Posterior vena cava (tissue), 2 donors: ENCODE measurements at places on chromosomes 5 and 9. TPM values are rescaled to one million over a fixed set of nuclear protein-coding genes. Genes with fewer than 3 reads are reported as not detected.

DNA sequence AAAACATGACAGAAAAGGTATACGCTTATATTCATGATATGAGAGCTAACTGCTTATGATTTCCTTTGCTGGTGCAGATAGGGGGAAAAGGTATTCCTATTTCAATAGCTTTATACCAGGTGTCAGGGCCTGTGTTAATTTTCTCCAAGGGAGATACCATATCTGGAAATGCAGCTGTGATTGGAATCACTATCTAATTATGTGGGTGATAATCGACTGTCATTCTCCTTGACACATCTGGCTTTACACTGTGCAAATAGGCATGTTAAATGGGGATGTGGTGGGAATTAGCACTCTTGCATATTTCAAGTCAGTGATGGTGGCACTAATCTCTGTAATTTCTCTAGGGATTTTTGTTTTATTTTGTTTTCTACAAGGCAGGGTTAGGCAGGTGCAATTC lies 611.1 kb downstream of the CDH9 start:
- DNase-seq: no peak

GRCh38 chr9:114366334-114367128 lies 21.3 kb downstream of the AKNA start:
- DNase-seq: peak; percentile 80

DNA sequence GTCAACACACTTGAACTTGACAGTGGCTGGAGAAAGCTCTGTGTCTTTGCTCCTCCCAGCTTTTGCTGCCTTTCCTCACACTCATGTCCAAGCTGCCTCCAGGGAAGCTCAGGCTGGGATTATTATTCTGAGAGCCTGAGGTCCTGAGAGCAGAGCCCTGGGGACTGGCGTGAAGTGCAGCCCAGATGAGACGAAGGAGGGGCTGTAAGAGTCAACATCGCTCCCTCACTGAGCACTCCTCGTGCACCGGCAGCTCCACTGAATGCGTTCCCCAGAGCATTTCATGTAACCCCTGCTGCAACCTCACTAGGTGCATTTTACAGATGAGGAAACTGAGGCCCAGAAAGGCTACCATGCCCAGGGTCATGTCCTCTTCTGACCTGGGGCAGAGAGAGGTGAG lies 63.5 kb upstream of the PHYKPL start:
- DNase-seq: peak; percentile 25

GRCh38 chr9:107751567-107752210 lies 262.1 kb upstream of the KLF4 start:
- no peak for DNase-seq

DNA sequence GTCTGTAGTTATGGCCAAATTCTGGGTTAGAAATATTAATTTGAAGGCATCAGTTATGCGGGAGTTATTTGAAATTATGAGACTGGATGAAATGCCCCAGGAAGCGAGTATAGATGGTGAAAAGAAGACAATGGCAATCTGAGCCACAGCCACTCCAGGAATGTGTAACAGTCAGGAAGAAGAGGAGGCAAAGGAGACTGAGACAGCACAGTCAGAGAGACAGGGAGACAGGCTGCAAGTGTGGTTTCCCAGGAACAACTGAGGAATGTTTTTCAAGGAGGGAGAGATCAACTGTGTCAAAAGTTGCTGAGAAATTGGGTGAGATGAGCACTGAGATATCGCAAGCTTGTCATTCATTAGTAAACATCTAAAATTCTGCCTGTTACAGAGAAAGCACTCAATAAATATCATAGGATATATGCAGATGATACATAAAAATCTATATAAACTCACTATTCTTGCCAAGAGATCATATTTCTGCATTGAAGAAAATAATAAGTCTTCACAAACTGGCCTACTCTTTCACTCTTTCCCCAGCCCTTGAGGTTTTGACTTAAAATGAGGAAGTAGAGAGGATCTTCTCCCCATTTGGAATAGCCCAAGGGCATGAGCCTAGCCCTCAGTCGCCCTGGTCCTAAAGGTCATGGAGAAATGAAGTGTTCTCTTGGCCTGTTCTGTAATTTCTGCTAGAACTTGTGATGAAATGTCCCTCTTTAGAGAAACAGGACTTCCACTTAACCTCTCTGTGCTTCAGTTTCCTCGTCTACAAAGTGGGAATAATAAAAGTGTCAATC lies 48.5 kb upstream of the RLN1 start:
- DNase-seq: no peak

- no peak for DNase-seq
Observed at GRCh38 chr9:14373336-14373666, 59.4 kb upstream of the NFIB start.

DNA sequence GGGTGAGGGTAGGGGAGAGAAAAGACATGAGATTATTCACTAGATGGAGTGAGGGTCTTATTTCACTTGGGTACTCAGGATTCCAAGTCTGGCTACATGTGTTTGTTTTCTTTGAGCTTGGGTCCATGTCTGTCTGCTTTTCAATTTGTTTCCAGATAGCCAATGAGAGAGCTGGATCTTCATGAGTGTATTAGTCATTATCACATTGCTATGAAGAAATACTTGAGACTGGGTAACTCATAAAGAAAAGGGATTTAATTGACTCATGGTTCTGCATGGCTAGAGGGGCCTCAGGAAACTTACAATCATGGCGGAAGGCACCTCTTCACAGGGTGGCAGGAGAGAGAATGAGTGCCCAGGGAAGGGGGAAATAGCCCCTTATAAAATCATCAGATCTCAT lies 196.8 kb upstream of the TRIM32 start:
- DNase-seq: no peak

The ABL1 gene
- 85.0 TPM for total RNA-seq

The CNTFR gene
- 7.0 TPM for total RNA-seq
